CD8-positive, alpha-beta memory T cell (primary cell): ENCODE measurements at places on chromosomes 2 and 18. TPM values are rescaled to one million over a fixed set of nuclear protein-coding genes. Genes with fewer than 3 reads are reported as not detected.

DNA sequence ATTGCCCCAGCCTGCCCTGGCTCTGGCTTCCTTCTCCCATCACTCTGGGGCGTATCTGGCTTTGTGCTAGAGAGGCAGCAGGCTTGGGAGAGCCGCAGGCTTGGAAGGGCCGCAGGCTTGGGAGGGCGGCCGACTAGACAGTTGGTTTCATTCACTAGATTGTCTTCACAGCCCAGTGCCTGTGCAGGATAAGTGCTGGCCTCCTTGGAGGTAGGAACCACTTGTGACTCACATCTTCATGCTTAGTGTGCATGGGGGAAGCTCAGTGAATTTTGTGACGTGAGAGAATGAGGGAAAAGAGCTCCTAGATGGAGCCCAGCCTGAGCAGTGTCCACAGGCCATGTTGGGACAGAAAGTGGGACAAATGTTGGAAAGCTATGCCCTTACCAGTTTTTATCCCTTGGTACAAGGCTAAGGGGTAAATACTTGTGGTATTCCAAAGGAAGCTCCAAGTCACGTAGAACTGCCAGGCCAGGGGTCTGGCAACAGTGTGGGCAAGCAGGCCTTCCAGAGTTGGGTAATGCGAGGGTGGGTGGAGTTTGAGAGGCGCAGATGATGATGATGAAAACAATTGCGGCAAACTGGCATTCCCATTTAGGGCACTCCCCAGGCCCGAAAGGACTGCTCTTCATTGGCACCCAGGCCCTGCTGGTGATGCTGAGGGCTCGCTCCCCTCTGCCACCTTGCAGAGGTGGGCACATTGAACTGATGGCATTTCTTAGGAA lies 100.1 kb downstream of the DDX1 start:
- no peak for DNase-seq

Gene APCDD1
- total RNA-seq = not detected

GRCh38 chr2:215003001-215003400 lies 135.4 kb downstream of the ABCA12 start:
- no peak for DNase-seq

- DNase-seq = no peak
These were observed 50.0 kb downstream of the ESCO1 start for GRCh38 chr18:21550510-21550970.
